ENCODE measurements at places on chromosomes 12 and 14. TPM values are rescaled to one million over a fixed set of nuclear protein-coding genes. Genes with fewer than 3 reads are reported as not detected.

DNA sequence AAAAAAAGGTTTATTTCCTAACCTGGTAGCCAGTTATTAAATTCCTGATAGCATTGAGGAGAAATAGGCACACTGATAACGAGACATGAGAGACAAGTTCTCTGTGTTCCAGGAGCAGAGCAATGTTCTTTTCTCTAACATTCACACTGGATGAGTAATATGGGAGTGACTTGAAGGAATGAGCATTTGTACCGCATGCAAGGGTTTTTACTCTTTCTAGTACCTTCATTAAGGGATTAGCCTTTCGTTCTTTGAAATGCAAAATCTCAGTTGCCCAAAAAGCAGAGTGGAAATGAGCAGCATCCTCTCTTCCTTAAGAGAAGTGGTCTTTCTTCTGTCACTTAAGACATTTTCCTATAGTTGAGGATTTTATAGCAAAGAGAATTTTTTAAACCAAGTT is 54.7 kb downstream of the FGD4 start:
- no peak for DNase-seq

GRCh38 chr14:34387974-34388516 is 74.0 kb downstream of the SPTSSA start:
- no peak for DNase-seq

DNA sequence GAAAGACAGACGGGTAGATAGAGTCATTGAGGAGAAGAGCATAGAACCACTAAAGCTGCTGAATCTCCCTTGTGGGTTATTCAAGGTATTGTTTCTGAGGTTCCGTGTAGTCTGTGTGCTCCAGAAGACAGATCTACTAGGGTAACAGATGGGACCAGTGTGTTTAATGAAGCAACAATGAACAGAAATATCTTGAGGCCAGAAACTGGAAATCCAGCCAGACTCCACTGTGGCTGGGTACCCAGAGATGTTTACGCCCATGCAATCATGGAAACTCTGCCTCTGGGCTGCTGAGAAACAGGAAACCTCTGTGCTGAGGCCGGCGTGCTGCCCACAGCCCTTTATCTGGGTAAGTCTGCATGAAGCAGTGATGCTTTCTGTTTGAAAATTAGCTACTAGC is 8.3 kb downstream of the PROX2 start:
- DNase-seq: no peak

GRCh38 chr14:46480817-46481216 is 170.8 kb downstream of the RPL10L start:
- no peak for DNase-seq

DNA sequence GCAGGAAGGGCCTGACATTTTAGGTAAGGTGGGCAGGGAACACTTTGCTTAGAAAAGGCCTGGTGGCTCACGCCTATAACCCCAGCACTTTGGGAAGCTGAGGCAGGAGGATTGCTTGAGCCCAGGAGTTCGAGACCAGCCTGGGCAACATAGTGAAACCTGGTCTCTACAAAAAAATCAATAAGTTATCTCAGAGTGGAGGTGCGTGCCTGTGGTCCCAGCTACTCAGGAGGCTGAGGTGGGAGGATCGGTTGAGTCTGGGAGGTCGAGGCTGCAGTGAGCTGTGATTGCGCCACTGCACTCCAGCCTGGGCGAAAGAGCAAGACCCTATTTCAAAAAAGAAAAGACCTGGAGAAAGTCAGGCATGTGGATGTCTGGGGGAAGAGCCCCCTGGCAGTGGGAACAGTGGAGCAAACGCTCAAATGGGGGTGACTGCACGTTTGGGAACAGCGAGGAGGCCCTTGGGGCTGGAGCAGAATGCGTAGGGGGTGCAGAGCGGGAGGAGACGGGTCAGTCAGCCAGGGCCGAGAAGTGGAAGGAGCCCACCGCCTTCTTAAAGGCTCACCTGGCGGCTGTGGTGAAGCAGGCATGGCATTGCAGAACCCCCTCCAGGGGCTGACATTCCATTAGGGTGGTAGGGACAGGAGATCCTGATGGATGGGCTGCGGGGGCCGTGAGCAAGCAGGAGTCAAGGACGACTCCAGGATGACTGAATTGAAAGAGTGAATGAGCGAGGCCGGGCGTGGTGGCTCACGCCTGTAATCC is 6.2 kb upstream of the KIF26A start:
- no peak for DNase-seq

DNA sequence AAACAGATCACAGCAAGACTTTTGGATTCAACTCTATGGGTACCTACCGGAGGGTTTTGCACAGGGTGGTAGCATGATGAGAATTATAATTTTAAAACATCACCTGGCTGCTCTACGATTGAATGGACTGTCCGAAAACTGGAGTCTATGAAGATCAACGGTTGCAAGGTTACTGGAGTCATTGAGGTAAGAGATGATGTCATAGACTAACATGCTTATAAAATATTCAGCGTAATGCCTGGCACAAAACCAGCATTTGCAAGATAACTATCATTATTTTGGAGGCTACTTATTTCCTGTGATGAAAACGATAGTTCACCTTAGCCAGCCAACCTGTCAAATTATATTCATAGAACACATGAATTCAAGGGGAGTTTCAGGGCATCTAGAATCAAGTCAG is 580.6 kb upstream of the TBX3 start:
- no peak for DNase-seq

GRCh38 chr14:91891101-91891500 is 23.8 kb upstream of the TC2N start:
- DNase-seq: no peak

DNA sequence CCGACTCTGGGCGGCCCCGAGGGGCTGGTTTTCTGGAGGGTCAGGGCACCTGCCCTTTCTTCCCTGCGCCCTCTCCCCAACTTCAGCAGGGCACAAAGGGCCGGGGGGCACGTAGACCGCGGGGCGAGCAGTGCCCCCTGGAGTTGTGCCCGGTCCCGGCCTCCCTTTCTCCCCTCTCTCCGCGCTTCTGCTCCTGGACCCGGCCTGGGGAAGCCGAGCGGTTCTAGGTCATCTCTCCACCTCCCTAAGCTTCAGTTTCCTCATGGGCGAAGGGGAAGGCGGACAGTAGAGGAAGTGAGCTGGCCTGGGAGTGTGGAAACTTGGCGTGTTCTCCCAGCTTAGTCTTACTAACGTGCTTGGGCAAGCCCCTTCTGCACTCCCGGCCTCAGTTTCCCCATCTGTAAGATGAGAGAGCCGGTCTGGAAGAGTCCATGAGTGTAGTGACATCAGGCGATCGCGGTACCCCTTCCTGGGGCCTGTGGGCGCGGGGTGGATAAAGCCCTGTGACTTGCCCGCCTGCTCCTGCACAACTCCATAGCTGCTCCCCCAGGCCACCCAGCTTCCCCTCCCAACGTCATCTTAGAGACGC is 158.6 kb upstream of the PARP11 start:
- DNase-seq: no peak

- DNase-seq: no peak
Observed at GRCh38 chr12:11085419-11085818, 6.7 kb downstream of the TAS2R43 start.

DNA sequence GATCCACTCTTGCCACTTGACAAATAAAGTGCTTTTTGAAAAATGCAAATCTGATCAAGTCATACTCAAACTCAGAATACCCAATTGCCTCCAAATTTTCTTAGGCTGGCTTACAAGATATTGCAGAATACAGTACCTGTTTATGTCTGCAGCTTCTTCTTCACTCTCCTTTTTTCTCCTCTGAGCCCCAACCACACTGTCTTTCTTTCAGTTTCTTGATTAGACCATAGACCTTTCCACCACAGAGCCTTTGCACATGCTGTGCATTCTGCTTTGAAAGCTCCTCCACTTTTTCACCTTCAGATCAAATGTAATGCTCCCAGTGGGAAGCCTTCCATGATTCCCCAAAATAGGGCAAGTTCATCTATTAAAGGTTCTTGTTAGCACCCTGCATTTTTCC is 13.9 kb upstream of the GYS2 start:
- DNase-seq: no peak

DNA sequence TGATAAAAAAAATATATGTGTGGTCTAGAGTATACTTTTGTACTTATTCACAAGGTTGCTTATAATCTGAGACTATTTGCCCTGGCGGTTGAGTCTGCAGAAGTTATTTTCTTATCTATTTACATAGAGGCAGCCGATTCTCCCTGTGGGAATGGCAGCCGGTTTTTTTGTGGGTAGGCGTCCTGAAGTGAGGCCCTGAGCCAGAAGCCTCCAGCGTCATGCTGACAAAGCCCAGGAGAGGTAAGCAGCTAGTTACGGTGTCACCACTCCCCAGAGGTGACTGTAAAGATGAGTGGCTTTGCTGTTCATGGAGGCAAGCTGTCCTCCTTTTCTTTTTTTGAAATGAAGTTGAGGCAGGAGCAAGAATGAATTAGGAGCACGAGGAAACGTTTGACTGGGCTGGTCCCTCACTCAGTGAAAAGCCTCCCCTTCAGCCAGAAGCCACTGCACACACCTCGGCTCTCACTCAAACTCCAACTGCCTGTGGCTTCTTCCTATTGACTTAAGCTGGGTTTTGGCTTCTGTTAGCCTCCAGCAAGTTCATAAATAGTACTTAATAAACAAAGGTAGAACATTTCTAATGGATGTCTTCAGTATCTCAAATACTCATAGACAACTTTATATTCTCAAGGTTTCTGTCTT is 21.5 kb downstream of the PAX9 start:
- DNase-seq: no peak

DNA sequence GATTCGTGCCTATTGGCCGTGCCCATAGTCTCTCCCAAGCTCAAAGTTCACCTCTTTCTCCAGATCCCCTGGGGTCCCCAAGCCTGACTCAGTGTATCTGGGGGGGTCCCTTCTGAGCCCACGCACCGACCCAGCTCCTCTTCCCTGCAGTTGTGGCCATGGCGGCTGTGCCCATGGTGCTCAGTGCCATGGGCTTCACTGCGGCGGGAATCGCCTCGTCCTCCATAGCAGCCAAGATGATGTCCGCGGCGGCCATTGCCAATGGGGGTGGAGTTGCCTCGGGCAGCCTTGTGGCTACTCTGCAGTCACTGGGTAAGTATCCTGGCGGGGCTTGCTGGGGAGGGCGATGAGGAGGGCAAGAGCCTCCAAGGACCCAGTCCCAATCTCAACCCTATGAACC is 5.1 kb downstream of the IFI27 start:
- DNase-seq: no peak

Gene SPIC
- polyA plus RNA-seq: not detected

Gene CNTN1
- polyA plus RNA-seq: 67.0 TPM

Gene CACNA2D4
- 4.5 TPM for polyA plus RNA-seq

Gene ALDH1L2
- polyA plus RNA-seq: 7.8 TPM

Gene CD163
- polyA plus RNA-seq: 243 TPM

Gene ASB2
- 72.7 TPM for polyA plus RNA-seq
